ENCODE measurements at places on chromosomes 16 and 17. TPM values are rescaled to one million over a fixed set of nuclear protein-coding genes. Genes with fewer than 3 reads are reported as not detected.

Gene HBA1
- 11.4 TPM for total RNA-seq

Gene GNG13
- total RNA-seq: not detected

DNA sequence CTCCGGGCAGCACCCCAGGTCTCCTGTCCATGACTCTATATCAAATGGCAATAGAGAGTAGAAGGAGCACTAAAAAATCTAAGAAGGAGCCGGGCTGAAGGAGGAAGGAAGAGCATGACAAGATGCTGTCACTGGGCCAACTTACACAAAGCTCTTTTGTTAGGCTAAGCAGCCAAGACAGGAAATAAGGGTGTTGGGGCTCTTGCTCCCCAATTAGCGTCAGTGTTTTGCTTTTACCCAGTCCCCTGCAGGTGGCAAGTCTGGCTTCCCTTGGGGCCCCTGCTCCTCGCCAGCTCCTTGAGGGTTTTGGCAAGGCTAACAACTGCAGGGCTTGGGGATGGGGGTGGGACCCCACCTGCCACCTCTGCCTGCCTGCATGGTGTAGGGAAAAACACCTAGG lies 120.5 kb downstream of the CCT6B start:
- no peak for DNase-seq

DNA sequence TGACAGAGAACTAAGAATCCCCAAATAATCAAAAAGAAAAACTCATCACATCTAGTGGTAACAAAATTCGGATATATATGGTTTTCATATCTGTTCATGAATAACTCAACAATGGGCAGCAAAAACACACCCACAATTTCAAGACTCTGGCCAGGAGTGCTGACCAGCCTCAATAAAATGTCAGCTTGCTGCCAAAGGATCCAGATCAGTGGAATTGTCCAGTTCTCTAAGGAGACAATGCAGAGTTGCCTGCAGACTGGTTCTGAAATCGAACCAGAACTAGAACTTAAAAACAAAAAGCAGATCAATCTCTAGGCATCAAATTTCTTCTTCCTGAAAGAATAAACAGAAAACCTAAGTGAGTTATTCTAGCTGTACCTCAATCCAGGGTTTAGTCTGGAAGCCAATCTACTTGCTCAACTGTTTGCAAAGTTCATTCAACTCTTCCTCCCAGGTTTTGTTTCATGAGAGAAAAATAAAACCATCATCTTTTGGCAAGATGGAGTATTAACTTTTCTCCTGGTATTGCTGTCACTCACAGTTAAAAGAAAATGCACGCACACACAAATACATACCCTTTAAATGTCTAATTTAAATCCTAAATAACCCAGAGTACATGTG lies 61.0 kb downstream of the CFDP1 start:
- DNase-seq: no peak

DNA sequence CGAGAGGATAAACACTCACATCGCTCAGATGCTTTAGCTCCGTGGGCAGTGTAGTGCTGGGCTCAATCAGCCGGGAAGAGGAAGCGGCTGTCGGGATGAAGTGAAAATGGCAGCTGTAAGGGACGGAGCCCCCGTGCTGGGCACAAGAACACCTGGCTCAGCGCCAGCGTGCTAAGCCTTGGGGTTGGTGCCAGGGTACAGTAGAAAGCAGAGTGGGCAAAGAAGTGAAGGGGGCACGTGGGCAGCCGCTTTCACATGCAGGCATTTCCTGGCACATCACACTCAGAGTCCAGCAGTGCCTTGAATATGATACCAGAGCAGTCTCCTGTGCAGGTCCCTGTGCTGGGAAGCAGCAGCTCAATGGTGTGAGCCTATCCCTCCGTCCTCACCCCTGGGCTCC lies 51.1 kb upstream of the FOXF1 start:
- no peak for DNase-seq

DNA sequence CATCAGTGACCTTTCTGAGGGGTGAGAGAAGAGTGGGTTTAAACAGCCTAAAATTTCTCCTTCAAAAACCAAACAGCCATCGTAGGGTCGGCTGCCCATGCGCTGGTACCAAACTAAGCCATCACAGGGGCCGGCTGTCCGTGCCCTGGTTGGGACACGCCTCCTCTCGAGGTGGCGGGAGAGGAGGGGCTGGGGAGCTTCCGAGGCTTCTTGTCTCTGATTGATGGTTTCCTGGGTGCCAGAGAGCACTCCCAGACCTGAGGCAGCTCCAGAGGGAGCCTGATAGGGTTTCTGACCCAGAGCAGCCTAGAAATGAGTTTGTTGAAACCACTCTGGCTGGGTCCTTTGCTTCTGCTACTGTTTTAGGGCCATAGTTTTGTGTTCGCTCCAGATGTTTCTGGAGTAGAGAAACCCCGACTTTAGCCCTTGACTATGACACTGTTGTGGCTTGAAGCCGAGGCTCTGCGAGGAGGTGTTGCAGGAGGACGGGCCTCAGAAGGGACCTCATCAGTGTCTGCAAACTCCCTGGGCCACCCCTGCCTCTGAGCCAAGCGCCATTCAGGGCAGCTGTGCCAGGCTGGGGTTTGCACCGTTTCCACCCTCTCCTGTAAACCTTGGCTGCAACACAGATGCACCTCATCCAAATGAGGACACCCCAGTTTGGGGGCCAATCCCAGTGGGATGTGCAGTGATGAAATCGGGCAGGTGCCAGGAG lies 6.2 kb downstream of the ZNF276 start:
- no peak for DNase-seq

GRCh38 chr16:57507136-57508034 lies 21.1 kb upstream of the DOK4 start:
- DNase-seq: no peak

DNA sequence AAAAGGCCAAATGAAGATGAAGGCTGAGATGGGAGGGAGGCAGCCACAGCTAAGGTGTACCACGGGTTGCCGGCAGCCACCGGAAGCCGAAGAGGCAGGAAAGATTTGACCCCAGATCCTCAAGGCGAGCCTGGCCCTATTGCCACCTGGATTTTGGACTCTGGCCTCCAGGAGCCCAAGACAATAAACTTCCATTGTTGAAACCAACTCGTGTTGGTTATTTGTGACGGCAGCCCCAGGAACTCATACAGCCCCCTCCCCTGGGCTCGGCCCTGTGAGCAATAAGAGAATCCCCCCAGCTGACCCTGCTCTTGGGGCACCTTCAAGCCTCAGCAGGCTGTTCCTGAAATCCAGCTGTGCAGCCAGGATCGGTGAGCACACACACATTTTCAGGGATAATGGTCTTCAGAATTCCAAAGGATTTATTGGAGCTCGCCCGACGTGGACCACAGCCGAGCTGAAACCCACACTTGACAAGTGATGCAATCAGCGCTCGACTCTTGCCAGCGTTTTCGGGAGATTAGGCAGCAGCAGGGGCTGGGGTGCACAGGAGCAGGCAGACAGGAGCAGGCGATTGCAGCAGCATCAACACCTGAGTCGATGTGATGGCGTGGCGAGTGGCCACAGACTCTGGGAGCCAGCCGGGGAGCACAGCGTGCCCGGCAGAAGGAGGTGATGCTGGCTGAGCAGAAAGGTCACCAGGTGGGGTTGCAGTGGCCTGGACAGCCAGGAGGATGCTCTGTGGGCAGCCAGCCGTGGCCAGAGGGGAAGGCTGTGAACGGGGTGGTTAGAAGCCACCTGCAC lies 22.4 kb upstream of the CBX4 start:
- DNase-seq: no peak

Gene ZPBP2
- total RNA-seq: not detected

Gene CDH11
- 18.9 TPM for total RNA-seq

Data from pancreas (tissue), 10 donors.